ENCODE measurements at places on chromosomes 3 and 15.

DNA sequence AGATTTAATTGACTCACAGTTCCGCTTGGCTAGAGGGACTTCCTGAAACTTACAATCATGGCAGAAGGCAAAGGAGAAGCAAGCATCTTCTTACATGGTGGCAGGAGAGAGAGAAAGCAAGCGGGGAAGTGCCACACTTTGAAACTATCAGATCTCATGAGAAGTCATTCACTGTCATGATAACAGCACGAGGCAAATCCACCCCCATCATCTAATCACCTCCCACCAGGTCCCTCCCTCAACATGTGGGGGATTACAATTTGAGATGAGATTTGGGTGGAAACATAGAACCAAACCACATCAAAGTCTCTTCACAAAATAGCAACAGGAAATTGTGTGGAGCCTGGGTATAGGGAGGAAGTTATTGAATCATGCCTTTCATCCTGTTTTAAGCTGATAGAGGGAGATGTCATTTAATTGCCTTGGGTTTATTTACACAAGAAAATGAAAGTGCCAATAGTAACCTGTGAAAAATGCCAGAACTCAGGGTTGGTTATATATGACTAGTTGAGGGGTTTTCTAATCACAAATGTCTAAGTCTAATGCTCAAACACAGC is 624.8 kb upstream of the LMCD1 start:
- no peak for DNase-seq

GRCh38 chr3:58544541-58544940 is 7.6 kb upstream of the ACOX2 start:
- no peak for DNase-seq

DNA sequence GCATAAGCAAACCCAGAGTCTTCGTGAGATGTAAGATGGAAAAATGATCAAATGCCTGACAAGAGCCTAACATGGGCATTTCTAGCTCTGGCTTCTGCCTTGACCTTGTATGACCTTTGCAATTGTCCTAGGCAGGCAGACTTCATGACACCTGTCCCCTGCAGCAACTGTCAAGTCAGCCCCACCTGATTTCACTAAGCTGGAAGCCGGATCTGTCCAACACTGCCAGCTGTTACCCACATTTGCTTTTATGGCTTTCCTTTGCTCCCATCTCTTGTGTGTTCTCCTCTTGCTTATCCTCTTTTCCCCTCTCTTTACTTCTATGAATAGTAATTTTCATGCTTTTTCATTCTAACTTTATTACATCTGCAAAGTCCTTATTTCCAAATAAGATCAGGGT is 48.5 kb upstream of the TNIK start:
- no peak for DNase-seq

GRCh38 chr15:60394689-60395097 is 3.1 kb downstream of the ANXA2 start:
- no peak for DNase-seq

- DNase-seq, result no peak
Observed at GRCh38 chr15:40768521-40769273, 1.1 kb upstream of the C15orf62 start.

- DNase-seq, result peak; percentile 29
Observed at GRCh38 chr15:92714077-92714476, 58.5 kb upstream of the FAM174B start.

DNA sequence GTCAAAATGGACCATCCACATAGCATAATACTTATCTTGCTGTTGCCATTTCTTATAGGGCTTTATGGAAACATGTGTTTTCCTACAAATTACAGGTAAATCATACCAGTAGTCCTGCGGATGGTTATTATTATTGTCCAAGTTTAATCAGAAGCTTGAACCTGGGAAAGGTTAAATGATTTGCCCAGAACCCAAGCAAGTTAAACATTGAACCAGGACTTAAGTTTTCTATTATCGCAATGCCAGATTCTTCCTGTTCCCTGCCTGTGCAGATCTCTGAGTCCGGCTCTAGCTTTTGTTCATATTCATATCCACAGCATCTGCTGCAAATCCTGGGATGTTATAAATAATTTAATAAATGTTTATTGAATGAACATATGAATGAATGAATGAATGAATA is 12.5 kb downstream of the LPP start:
- DNase-seq, result no peak

DNA sequence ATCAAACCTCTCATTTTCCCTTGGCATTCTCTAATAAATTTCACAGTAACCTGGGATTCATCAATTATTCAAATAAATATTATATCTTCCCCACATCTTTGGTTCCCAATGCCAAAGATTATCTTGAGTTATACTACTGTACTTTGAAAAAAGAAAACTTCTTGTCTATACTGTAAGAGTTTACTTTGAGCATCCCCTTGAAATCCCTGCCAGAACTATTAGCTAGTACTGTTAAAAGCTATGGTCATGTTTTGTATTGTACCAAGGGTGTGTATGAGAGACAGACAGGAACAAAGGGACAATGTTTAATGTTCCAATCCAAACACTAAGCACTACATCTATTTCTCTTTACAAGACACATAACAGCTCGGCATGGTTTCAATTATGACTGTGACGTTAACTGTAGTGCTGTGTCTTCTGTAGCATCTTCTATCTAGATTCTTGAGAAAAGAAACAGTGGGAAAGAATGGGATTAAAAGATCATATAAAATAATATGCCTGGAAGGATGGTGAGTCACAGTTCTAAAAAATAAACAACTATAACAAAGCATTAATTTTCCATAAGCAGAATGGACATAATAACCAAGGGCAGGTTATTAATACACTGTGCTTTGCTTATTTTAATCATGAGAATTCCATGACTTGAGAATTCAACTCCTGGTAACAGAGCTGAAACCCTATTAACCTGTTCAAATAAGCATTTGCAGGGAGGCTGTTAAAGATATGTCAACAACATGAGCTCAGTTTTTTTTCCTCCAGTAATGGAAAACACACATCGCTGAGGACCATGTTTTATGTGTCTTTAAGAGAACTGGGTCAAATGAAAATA is 71.1 kb downstream of the ALDH1A2 start:
- DNase-seq, result no peak

- no peak for DNase-seq
Observed at GRCh38 chr15:69887009-69887408, 210.7 kb downstream of the TLE3 start.

DNA sequence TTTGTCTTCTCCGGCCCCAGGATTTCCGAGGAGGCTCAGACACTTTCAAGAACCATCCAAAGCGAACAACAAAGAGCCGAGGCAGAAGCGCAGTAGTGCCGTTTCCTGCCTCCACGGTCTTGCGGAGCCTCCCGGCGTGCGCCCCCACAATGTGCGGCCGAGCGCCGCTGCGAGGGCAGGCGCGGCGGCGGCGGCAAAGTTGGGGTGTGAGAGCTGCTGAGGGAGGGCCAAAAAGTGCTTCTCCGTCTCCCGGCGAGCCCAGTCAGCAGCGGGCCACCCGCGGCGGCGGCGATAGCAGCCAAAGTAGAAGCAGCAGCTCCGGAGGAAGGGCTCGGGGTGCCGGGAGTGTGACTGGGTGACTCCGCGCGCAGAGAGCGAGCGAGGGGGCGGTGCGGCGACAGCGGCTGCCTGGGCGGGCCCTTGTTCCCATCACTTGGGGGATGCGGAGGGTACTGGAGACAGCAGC is 749.1 kb downstream of the ROBO1 start:
- peak; percentile 49 for DNase-seq

DNA sequence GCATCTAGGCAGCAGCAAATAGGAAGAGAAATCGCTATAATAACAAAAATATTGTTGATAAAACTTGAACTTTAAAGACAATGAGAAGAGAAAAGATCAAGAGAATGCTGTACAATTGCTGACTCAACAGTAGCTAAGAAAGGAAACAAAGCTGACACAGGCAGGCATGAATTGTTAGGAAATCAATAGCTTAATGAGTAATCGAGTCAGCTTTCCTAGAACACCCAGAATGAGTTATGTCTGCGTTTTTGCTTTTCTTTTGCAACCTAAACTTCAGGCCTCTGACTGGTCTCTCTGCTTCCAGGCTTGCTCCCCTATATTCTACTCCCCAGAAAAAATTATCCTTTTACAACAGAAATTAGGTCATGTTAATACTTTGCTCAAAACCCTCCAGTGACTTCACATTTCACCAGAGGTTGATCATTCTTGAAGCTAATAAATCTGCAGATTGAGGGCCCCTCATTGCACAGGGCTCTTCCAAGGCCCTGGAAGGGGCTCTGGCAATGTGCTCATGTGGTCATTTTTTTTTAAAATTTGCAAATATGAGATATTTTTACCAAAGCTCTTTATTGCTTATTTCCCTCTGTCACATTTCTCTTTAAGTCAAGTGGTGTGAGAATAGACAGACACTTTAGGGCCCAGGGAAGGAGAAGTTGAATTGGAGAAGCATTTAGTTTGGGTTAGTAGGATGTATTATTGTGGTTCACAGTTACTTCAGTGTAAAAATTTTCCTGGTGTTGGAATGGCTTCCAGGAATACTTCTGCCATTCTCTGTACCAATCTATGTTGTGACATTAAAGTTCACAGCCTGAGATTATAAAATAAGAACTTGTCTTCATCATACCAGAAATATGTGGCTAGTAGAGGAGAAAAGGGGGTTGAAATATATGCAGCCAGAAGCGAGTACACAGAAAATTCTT is 116.3 kb downstream of the TMCO5A start:
- no peak for DNase-seq

DNA sequence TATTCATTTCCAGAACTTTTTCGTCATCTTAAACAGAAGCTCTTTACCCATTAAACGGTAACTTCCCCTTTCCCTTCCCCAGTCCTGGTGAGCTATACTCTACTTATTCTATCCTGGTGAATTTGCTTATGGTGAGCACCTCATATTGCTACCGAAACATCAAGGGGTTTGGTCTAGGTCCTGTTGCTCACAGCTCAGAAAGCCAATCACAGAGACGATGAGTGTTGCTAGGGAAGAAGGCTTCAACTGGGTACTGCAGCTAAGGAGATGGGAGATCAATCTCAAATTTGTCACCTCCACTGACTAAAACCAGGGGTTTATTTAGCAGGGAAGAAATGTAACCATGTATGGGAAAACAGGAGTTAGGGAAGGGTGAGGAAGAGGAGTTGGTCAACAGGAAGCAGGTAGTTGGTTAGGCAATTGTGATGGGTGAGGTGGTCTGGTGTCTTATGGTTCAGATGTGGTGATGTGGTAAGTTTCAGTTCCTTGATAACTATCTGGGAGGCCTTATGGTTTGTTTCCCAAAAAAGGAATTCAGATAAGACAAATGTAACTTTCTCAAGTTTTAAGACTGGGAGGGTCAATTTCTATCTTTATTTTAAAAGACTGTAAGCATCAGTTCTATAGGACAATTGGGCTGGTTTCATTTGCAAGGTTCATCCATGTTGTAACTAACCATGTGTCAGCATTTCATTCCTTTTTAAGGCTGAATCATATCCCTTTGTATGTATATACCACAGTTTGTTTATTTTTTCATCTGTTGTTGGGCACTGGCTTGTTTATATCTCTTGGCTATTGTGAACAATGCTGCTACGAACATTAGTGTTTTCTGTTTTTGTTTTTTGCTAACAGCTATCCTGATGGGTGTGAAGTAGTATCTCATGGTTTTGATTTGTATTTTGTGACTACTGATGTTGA is 24.3 kb downstream of the ARHGAP11B start:
- no peak for DNase-seq

GRCh38 chr3:108406661-108407206 is 103.7 kb downstream of the MYH15 start:
- DNase-seq, result peak; percentile 14

DNA sequence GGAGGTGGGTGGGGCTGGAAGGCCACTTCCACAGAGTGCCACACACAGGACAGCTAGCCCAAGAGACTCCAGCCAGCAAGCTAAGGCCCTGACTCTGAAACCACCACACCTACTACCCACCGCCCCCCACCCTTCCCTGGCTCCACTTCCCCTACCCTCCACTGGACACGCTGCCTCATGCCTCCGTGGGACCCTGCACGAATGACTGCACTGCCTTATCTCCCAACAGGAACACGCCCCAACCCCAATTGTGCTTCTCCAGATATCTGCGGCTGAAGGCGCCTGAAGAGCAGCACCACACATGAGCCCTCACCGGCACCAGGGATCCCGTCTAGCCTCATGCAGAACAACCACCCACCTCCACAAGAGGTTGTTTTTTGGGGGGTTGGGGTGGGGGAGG is 2.7 kb downstream of the LINGO1 start:
- DNase-seq, result no peak

- no peak for DNase-seq
Observed at GRCh38 chr3:147538034-147538433, 128.9 kb downstream of the ZIC1 start.

DNA sequence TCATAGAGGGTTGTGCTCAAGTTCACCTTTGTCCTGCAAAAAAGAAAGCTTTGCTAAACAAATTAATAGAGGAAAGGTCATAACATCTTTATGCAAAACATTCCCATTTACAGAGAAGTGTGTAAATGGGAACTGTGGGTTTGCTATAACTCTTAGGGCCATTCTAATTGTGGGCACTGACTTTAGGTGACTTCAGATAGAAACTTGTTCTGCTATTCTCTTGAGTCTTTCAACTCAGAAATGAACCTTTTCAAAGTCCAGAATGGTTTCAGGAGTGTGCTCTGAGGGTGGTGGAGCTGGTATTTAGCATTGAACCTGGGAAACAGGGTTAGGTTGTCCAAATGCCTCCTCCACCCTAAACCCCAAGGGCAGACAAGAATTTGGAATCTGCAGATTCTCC is 34.0 kb downstream of the SPTSSB start:
- no peak for DNase-seq

GRCh38 chr15:80619680-80620079 is 75.4 kb upstream of the ABHD17C start:
- no peak for DNase-seq

DNA sequence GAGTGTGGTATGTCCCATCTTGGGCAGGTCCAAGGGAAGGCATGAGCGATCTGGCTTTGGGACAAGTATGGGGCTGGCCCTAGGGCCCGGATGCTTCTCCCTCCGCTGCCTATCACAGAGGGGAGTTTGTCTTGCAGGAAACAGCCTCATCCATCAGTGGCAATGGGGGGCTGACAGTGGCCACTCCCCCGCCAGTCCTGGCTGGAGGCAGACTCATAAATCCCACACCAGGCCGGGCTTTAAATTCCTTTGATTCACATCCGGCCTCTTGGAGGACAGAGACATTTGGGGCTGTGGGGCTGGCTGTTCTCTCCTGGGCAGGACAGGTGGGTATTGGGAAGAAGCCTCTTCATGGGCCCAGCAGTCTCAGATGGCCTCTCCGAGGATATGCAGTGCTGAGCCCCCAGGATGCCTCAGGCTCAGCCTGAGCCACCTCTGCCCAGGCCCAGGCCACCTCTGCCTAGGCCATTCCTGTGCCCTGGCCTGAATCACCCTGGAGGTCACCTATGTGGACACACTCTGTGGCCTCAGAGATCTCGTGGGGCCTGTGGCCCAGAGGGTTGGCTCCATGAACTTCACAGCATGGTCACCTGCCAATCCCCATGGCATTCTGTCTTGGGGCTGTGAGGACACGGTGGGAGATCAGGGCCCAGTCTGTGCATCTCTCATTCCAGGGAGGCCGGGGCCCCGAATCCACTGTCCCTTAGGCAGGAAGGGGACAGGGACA is 84.2 kb upstream of the GOLGA6L4 start:
- DNase-seq, result no peak

- no peak for DNase-seq
Observed at GRCh38 chr3:58238830-58239229, 1.2 kb downstream of the ABHD6 start.

GRCh38 chr15:89030311-89030710 is 57.9 kb upstream of the ABHD2 start:
- no peak for DNase-seq

- DNase-seq, result no peak
Observed at GRCh38 chr3:24944805-24945520, 450.3 kb upstream of the THRB start.
